Stimulated activated CD8-positive, alpha-beta memory T cell treated with anti-CD3 and anti-CD28 coated beads, Interleukin-7, amount 100 ng/mL, for 1 hour (primary cell): ENCODE measurements at places on chromosomes 7 and 10.

GRCh38 chr10:107474650-107475049, 310.1 kb upstream of the SORCS1 start:
- no peak for DNase-seq

- no peak for DNase-seq
These were observed 20.7 kb downstream of the POLL start for GRCh38 chr10:101567165-101568006.

- no peak for DNase-seq
These were observed 1198.6 kb downstream of the GATA3 start for GRCh38 chr10:9253121-9253520.

GRCh38 chr10:98326621-98327027, 58.6 kb upstream of the LOXL4 start:
- no peak for DNase-seq

DNA sequence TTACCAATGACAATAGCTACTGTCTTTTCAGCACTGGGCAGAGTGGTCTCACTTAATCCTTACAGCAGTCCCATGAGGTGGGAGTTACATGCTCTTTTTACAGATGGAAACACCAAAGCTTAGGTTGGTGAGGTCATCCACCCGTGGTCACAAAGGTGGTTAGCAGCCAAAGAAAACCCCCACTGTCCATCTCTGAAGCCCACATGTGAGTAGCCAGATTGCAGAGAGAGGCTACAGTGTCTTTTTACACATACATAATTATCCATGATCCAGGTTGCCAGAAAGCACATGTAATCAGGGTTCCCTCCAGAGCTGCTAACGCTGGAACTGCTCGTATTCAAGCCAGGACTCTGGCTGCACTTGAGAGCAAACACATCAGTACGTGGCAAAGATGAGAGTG, 24.6 kb upstream of the ANKRD2 start:
- DNase-seq, result no peak

- DNase-seq, result no peak
These were observed 152.9 kb upstream of the PLXDC2 start for GRCh38 chr10:19663344-19663743.

DNA sequence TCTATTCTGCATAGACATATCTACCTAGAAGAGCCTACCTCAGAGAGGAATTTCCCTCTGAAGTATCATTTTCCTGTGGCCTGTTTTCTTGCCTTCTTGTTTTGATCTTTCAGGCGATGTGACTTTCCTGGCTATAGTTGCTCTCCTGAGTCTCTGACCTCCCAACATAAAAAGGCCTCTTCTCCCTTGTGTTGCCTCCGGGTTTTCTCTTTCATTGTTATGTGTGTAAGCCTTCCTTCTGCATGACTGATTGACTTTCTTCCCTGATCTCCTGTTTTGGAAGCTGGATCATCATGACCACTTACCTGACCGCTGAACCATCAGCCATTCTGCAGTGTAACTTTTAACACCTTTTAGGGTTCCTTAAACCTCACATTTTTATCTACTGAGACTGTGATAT, 441.5 kb upstream of the ETV1 start:
- no peak for DNase-seq

DNA sequence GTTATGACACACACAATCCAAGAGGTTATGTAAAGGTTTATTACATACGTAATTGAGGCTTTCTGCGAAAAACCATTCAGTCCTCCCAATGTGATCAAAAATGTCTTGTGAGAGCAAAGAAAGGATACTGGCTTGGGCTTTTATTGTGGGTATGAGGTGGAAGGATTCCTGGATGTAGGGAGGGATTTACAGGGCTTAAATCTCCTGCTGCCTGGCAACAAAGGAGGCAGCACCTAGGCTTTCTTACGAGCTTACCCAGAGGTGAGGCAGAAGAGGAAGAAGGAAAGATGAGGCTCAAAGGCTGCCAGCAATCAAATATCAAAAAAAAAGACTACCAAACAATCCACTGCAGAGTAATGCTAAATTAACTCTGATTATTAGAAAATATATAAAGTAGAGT, 1149.5 kb upstream of the POT1 start:
- DNase-seq, result no peak

DNA sequence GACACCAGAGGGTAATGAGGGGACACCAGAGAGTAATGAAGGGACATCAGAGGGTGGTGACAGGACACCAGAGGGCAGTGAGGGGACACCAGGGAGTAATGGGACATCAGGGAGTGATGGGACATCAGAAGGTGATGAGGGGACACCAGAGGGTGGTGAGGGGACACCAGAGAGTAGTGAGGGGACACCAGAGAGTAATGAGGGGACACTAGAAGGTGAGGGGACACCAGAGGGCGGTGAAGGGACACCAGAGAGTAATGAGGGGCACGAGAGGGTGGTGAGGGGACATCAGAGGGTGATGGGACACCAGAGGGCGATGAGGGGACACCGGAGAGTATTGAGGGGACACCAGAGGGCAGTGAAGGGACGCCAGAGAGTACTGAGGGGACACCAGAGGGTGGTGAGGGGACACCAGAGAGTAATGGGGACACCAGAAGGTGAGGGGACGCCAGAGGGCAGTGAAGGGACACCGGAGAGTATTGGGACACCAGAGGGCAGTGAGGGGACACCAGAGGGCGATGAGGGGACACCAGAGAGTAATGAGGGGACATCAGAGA, 10.6 kb downstream of the NACAD start:
- DNase-seq, result no peak

GRCh38 chr10:112379635-112380296, 5.8 kb downstream of the ACSL5 start:
- no peak for DNase-seq

- no peak for DNase-seq
These were observed 19.8 kb downstream of the OR2F1 start for GRCh38 chr7:143974459-143974858.

DNA sequence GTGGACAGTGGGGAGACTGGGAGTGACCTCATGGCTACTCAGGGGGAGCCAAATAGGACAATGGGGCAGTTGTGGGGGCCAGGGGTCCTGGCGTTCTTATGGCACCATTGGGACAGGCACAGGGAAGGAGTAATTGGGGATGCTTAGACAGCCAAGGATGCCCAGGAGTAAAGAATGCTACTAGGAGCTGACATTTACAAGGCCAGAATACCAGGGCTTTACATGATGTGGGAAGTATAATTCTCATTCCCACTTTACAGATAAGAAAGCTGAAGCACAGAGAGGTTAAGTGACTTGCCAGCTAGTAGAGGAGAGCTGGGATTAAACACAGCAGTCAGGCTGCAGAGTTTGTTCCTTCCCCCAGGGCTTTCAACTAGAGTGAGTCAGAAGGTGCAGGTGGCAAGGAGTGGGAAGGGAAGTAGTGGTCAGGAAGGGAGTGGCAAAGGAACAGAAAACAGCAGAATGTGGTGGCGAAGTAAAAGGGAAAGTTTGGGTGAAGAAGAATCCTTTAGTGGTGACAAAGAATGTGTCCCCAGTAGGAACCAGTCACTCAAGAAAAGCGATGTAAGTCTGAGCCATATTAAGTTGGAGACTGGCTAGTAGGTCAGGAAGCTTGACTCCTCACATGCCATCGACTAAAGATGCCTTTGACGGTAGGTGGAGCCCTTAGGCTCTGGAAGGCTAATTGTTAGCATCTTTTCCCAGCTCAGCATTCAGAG, 32.8 kb downstream of the CPVL start:
- DNase-seq, result no peak

DNA sequence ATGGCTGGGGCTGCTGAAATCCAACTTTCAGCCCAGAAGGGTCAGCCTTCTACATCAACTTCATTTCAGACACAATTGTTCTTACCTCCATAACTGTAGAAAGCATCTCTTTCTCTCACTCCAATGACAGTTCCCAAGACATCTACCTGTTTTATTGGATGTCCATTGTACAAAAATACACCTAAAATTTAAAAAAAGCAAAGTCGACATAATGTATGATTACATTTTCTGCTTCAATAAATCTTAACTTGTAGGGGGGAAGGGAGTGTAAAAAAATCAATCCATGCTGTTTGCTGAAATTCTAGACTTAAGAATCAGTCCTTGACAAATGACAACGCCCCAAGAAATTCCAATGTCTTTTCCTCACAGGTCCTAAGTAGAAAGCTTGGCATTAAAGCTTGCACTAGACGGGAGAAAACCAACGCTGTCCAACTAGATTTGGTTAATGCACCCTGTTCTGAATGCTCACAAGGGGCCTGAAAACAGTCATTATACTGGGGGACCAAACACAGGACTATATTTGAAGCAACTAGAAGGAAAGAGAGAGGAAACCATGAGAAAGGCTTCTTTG, 7.5 kb downstream of the STN1 start:
- no peak for DNase-seq
